ENCODE measurements at places on chromosomes 7 and 10.

GRCh38 chr10:12006671-12007070 is 35.9 kb downstream of the UPF2 start:
- no peak for DNase-seq

DNA sequence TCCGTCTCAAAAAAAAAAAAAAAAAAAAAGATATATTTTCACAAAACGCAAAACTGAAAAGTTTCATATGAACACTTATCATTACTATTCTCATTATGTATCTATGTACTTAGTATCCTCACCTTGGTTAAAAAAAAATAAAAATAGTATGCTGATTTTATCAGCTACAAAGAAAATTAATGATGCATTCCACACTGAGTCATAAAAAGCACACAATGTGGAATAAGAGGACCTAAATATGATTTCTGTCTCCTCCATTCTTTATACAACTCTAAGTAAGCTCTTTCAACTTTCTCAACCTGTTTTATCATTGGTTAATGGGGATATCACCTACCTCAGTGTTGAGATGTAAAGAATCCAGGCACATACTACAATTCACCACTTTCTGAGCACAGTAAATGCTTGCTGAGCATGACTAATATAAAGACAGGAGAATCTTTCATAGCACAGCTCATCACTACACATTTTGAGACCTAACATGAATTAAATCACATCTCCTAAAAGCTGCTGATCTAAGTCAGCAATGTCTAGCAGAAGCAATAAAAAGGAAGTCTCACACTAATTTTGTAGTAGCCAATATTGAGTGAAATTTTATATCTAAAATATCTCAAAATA is 2.7 kb downstream of the SNX13 start:
- DNase-seq, result no peak

GRCh38 chr10:106987362-106987761 is 177.1 kb downstream of the SORCS1 start:
- no peak for DNase-seq

DNA sequence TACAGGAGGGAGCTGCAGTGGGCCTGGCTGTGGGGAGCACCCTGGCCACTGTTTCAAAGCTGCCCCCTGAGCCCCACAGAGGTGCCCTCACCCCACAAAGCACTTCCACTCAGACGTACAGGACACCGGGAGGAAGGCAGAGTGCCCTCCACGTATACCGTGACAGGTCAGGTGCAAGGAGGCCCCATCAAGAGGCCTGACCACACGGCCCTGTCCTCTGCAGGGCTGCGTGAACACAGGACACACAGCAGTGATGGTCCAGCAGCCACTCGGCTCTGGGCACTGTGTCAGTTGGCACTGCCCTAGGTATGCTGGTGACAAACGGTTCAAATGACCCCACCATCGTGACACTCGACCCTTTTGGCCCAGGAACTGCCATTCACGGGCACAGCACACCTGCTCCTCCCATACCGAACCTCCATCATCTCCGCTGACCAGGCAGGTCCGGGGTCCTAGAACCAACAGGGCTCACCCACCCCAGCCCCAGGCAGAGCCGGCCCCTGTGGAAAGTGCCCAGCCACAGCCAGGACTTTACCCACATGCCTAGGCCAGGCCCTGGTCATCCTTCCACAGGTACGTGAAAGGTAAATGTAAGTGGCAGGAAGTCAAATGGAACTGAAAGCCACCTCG is 560.9 kb downstream of the PTPRN2 start:
- no peak for DNase-seq

GRCh38 chr10:13633689-13634088 is 46.9 kb downstream of the PRPF18 start:
- peak; percentile 77 for DNase-seq

DNA sequence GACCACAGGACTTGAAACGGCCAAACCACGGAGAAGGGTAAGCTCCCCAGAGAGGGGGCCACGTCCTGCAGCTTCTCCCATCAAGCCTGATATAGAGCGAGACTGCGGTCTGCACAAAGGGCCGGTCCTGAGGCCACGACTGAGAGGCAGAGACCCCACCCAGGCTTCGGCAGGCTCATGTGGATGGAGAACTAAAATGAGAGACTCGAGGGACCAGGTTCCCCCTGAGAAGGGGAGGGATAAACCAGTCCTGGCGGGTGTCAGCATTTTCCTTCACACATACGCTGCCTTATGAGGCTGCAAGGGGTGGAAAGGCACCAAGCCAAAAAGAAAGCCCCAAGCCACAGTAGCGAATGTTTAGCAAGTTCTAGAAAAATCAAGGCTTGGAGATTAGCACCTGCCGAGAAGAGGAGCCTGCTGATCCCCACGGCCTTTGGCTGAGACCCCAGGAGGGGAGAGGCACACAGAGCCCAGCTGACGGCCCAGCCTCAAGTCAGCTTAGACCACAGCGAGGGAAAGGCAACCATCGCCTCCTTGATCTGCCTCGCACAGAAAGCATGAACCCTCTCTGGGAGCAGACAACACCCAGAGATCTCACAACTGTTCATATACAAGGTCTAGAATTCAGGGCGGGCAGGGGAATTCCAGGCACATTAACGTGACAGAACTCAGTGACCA is 92.6 kb upstream of the RNF32 start:
- no peak for DNase-seq

DNA sequence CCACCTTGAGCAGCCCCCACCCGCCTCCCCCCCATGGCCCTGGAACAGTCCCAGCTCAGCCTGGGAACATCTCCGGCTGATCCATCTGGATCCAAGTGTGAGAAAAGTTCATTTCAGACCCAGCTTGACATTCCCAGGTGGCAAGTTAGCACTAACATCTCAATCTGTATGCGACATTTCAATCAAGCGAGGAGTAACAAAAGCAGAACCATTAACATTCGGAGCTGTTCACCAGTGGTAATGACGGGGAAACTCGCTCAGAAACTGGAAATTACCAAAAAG is 65.4 kb downstream of the PAX2 start:
- no peak for DNase-seq

- DNase-seq, result no peak
These were observed 83.0 kb downstream of the SORBS1 start for GRCh38 chr10:95478185-95478584.

- DNase-seq, result no peak
These were observed 42.7 kb downstream of the ZNF438 start for GRCh38 chr10:30988831-30989435.

GRCh38 chr10:49273082-49273465 is 25.9 kb upstream of the C10orf71 start:
- no peak for DNase-seq

DNA sequence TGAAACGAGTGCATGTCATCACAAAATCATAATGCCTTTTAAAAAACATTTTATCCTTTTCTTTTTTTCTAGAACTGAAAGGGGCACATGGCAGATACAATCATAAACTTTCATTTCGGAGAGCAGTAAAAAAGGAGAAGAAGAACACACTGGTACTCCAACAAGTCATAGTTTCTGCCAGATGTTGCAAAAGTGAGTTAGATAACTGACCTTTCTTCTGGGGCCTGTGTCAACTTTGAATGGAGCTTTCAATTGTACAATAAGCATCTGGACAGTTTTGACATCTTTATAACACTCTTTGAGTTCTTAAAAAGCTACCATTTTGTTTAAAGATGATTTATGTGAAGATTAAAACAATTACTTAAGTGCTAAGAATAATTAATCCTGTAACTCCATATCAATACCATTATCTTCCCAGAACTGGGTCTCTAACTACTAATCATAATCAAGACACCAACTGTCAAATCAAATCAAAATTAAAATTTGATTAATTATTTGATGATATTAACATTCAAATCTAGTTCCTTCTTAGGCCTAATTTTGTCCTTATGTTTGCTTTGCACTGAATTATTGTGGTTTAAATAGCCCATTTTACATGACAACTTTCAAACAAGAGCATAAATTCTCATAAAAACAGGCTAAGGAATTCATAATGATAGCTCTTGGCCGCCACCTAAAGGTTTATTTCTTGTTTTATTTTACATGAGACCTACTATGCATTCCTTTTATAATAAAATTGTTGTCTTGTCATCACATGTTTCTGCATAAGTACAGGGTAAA is 19.5 kb upstream of the ITGB8 start:
- DNase-seq, result peak; percentile 23

DNA sequence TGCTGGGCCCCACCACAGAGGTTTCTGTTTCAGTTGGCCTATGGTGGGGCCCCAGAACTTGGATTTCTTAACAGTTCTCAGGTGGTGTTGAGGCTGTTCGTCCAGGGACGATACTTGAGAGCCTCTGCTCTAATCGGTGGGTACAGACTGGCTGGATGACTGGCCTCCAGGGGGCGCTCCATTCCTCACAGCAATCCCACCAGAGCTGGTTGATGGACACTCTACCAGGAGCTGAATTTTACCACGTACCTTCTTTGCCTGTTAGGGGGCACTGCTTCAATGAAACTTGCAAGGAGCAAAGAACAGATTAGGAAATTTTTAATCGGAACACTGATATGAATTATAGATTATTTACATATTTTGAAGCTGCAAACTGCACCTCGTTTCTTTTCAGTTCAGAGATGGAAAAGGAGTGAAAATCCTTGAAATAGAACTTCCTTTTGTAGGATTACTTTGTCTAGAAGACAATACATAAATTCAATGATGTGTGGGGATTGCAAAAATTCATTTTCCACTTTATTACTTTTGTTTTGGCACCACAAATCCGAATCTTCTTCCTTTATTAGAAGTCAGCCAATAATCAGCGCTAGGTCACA is 44.8 kb downstream of the KBTBD2 start:
- peak; percentile 65 for DNase-seq

DNA sequence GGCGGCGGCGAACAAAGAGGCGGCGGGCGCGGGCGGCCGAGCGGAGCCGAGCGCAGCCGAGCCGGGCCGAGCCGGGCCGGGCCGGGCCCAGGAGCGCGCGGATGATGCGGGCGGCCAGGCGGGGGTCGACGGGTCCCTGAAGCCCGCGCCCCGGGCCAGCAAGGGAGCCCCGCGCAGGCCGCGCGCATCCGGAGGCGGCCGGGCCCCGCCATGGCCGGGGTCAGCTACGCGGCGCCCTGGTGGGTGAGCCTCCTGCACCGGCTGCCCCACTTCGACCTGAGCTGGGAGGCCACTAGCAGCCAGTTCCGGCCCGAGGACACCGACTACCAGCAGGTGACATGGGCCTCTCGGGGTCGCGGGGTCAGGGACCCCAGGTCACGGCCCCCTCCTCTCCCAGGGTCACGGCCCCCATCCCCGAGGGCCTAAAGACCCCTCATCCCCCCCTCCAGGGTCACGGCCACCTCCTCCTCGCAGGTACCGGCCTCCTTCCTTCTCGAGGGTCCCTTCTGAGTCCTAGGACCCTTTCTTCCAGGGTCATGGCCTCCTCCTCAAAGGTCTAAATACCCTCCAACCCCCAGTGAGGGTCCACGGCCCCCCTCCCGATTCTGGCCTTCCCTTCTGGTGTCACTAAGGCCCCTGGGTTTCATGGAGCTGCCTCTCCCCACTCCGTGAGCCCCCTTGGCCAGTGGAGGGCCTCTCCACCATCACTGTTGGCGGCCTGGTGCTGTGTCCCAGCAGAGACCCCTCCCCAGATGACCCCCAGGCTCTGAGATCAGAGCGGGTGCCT is at the start of gene TTYH3:
Gene TTYH3 (plus strand): TSS at position 41 of the 787 bp plus-strand sequence. CDS start 170 bp downstream, at position 211.
- DNase-seq, result no peak

DNA sequence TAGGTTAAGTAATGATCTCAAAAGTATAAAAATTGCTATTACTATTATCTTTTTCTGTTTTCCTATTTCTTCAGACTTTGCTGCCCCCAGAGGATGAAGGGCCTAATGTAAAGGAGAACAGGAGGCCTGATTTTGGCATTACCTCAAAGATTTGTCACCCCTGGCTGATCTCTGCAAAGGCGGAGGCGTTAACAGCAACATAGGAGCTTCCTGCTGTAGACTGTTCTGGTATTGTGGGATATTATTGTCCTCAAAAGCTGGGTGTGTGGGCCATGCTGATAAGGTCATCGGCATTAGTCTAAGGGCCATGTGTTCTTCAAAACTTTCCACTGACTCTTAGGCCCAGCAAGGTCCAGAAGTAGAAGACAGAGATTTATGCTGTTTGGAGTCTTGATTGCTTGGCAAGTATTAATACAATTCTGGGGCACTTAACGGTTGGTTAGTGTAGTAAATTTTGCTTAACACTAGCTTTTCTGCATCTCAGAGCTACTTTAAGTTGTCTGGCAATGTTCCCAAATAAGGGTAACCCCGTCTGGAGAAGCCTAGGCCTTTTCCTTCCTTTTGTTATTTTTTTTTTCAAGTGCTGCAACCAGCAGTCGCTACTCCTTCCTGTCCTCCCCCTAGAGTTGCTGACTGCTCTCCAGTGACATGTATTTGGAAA is 14.0 kb upstream of the ENTPD1 start:
- peak; percentile 30 for DNase-seq

GRCh38 chr10:78173360-78174015 is 139.8 kb downstream of the RPS24 start:
- DNase-seq, result no peak

DNA sequence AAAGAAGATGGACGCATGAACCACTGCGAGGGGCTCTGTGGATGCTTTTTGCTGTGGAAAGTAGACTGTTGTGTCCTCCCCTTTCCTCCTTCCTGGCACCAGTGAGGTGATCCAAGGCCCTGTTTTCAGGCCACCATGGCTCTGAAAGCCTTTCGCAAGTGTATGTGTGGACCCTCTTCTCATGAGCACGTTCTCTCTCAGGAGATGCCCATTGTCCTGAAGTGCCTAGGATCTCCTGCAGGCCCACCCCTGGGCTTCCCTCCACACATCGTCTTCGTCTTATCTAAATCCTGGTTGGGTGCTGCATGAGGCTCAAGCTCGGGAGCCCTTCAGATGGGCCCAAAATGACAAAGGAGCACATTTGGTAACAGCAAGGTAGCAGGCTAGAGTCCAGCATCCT is 188.2 kb downstream of the PTPN20 start:
- DNase-seq, result no peak

GRCh38 chr10:26978519-26978918 is 117.8 kb upstream of the ABI1 start:
- no peak for DNase-seq

DNA sequence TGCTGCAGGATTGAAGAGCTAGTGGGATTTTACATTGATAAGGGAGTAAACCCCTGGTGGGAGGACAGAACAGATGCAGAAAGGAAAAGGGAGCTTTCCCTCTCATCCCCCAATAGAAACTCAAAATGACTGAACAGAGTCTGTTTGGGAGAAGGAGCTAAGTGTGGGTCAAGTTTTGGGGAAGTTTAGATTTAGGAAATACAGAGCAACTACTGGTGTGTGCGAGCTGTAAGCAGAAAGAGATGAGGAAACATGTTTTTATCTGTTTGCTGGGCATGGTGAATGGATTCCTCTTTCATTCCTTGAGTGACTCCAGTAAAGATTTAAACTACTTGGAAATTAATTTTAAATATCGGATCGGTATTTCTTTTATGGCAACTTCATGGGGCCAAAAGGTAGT is 132.7 kb downstream of the AOAH start:
- no peak for DNase-seq

Measured in MV-4-11 (cell line).